ENCODE measurements at places on chromosomes 3 and 15. TPM values are rescaled to one million over a fixed set of nuclear protein-coding genes. Genes with fewer than 3 reads are reported as not detected.

The STOML1 gene
- total RNA-seq, result 7.1 TPM

The RGMA gene
- total RNA-seq, result 0.12 TPM

The FANCD2 gene
- total RNA-seq, result 83.9 TPM

The CEP19 gene
- 6.6 TPM for total RNA-seq

The DPPA2 gene
- total RNA-seq, result not detected

The ABI3BP gene
- not detected for total RNA-seq

The IL17RB gene
- total RNA-seq, result 1.1 TPM

The SRP14 gene
- total RNA-seq, result 168 TPM

The NTRK3 gene
- 0.78 TPM for total RNA-seq
